ENCODE measurements at places on chromosomes 5 and 9.

DNA sequence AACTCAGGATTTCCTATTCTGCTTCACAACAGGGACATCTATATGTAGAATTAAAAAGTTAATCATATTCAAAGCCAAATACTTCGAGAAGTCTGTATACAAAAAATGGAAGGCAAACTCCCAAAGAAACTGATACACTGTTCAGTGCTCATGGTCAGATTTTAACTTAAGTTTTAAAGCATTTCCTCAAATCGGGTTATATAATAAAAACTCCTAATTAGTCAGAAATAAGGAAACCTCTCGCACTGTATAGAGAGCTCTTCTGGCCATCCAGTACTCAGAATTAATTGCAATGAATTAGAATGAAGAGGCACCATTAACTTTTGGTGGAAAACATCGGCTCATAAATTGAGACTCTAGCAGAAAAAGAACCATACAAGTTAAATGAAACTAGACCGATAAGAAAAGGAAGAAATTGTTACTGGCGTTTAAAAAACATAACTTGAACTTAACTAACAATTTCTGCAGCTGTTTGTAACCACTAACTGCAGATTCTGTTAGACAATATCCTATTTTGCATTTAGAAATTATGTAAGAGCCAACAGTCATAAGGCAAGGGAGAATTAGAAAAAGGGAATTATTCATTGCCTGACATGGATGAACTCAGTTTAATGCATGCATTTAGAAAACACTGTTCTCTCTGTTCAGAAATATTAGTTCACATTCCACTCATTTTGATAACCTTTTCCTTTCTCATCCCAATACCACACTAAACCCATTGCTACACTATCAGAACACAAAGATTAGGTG lies 96.6 kb downstream of the FNBP1 start:
- DNase-seq, result no peak

DNA sequence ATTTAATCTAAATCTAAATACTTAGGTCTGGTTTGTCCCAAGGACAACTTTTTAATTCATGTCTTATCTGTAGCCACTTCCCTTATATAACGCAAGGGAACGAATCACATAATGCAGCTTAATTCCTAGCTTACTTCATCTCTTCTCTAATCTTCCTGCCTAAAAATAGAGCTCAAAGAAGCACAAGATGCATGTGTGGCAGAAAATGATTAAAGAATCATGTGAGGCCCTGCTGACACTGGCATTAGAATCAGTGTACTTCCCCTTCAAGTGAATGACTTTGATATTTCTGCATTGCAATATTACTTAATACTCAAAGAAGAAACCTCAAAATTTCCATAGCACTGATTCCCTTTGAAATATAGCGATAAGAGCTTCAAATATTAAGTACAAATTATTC lies 317.9 kb upstream of the FTMT start:
- no peak for DNase-seq

DNA sequence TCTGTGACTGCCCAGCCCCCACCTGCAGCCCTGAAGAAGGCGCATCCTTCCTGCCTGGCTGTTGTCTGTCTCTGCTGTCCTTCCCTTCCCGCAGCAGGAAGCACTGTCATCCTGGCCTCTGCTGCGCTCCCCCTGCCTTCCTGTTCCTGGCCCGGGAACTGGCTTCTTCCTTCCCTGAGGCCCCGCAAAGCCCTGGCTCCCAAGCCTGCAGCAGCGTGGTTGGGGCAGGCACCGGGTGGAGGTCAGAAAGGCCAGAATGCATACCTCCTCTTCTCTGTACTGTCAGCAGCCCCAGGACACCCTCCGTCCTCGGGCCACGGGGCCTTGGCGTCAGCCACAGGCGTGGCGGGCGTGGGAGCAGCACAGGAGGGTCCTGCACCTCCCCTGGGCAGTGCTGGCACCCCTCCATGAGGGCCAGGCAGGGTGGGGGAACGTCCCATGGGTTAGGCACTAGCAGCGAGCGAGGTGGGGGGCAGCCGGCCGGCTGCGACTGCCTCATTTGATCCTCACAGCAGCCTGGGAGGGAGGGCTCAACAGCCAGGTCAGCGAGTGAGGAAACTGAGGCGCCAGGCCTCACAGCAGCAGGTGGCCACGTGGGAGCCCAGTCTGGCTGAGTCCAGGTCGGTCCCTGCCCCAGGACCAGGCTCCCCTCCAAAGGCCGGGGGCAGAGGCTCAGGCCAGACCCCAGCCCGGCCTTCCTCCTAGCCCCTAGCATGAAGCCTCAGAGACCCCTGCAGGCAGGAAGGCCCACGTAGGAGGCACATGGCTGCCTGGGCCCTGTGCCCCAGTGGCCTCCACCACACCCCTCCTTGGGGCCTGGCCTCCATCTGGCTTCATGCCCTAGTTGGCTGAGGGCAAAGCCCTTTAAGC lies 9.4 kb downstream of the FLT4 start:
- DNase-seq, result no peak

GRCh38 chr9:114991861-114992260 lies 61.5 kb upstream of the TNFSF8 start:
- no peak for DNase-seq

- DNase-seq, result no peak
Observed at GRCh38 chr9:21265421-21266189, 25.8 kb upstream of the IFNA14 start.

- DNase-seq, result no peak
Observed at GRCh38 chr5:1930501-1930879, 47.8 kb upstream of the IRX4 start.

GRCh38 chr5:149035372-149035790 lies 27.5 kb downstream of the SH3TC2 start:
- DNase-seq, result peak; percentile 39

- DNase-seq, result no peak
Observed at GRCh38 chr5:10733426-10733825, 27.6 kb downstream of the DAP start.

DNA sequence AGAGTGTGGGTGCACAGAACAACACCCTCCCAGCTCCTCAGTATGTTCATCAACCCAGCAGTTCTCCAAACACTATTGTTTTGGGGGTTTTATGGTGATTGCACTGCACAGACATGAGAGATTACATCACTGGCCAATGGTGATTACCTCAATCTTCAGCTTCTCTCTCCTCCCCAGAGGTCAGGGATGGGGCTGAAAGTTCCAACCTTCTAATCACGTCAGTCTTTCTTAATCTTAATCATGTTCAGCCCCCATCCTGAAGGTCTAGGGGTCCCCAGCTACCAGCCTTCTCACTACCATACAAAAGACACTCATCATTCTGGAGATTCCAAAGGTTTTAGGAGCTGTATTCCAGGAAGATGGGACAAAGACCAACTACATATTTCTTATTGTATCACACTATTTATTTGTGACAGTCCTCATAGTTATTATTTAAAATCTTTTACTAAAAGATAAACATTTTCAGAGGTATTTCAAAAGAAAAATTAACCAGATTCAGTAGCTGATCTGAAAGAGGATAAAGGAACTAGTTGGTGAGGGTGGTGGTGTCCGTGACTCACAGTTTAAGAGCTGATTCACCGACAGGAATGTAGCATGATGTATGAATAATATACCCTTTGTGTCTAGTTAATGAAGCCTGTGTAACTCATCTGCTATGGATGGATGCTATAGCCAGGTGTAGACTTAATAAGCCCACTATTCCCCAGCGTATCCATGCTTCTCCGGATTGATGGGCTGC lies 35.6 kb downstream of the RASEF start:
- no peak for DNase-seq

DNA sequence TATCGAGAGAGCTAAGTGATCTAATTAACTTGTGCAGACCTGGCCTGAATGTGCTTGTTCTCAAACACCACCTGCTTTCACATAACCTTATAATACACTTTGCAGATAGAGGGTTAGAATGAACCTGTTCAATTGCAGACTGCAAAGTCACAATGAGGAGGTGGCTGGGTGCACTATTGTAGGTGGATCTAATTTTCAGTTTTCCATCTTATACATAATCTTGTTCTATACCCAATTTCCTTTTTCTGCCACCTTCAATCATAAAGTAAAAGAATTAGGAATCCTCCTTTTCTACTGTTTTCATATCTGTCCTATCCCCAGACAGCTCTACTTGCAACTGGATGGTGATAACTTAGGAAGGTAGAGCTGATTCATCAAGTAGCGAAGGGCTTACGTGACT lies 68.8 kb upstream of the APC start:
- no peak for DNase-seq

- DNase-seq, result no peak
Observed at GRCh38 chr5:531101-531748, 7.0 kb upstream of the SLC9A3 start.

- DNase-seq, result no peak
Observed at GRCh38 chr9:119197893-119198607, 171.2 kb downstream of the BRINP1 start.

DNA sequence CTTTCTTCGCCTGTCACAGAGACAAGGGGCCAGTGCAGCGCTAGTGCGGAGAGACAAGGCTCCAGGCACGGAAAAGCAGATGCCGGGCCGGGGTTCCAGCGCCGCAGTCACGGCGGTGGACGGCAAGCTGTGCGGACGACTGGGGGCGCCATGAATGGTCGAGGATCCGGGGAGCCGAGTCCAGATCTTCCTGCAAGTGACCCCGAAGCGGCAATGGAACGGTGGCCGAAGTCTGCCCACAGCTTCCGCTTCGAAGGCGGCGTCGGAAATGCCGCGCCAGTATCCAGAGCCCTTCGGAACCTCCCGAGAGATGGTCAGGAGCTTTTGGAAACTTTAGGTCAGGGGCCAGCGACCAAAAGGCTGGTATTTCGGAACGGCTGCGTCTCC lies 601 bp upstream of the FAF2 start:
- peak; percentile 4 for DNase-seq

DNA sequence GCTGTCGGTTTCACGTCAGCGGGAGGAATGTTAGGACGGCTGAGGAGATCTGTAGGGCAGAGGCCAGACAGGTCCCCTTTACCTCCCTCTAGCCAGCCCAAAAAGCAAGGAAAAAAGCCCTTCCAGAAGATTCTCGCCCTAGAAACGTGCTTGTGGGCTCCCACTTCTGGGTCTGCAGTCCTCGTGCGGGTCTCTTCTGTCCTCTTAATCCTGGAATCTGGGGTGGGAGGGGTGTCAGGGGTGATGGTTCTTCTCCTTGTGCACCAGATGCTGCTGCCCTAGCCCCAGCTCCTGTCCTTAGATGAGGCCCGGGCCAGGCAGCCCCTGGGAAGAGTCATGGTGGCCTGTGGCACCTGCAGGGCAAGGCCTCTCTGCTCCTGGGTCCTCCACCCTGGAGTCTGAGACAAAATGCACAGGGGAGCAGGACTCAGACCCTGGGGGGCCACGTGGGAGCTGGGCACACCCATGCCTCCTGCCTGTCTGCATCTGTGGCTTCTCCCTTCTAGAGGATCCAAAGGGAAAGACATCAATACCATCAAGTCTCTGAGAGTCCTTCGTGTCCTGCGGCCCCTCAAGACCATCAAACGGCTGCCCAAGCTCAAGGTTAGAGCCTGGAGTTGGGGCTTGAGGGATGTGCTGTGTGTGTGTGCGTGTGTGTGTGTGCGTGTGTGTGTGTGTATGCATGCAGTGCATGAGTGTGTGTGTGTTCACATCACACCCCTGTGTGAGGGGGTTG lies 174.2 kb downstream of the CACNA1B start:
- no peak for DNase-seq

DNA sequence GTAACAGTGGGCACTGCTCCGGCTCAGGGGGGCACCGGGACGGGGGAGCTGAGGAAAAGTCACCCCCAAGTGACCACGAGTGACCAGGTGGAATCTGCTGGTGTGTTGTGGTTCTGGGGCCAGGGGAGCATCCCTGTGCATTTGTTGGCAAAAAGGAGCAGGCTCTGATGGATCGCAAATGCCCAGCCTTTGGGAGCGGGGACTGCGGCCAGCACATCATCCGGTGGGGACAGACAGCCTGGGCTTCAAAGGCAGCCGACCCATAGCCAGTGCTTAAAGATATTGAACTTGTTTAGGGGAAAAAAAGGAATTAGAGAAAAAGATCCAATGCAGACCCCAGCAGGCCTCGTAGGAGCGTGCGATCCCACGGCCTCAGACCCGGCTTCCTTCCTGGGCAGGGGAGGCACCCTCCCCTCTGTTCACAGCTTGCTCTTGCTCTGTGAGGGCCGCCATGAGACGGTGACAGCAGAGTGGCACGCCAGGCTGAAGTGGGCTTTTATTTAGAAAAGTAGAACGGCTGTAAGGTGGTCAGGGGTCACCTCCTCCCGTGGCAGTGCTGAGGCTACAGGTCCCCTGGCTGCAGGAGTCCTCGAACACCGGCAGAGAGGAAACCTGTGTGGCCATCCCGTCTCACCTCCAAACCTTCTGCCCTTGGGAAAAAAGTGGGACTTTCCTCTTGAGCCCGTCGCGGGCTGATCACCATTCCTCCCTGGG lies 41.2 kb downstream of the COL5A1 start:
- DNase-seq, result no peak

- DNase-seq, result no peak
Observed at GRCh38 chr5:159027504-159027903, 72.2 kb downstream of the EBF1 start.

DNA sequence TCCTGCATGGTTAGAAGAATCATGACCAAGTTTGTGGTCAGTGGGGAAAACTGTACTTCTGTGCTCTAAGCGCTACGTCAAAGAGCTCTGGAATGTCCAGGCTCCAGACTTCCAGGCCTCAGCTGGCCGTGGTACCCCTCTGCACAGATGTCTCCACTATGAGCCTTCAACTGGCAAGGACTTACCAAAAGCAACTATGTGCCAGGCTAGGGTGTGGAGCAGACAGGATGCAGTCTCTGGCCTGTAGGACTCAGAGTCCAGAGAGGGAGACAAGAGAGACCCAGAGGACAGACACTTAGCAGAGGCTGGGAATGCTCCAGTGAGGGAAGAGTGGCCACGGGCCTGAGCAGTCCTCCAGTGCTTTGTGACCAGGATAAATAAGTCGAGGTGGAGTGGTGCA lies 31.0 kb upstream of the TCF7 start:
- DNase-seq, result no peak

DNA sequence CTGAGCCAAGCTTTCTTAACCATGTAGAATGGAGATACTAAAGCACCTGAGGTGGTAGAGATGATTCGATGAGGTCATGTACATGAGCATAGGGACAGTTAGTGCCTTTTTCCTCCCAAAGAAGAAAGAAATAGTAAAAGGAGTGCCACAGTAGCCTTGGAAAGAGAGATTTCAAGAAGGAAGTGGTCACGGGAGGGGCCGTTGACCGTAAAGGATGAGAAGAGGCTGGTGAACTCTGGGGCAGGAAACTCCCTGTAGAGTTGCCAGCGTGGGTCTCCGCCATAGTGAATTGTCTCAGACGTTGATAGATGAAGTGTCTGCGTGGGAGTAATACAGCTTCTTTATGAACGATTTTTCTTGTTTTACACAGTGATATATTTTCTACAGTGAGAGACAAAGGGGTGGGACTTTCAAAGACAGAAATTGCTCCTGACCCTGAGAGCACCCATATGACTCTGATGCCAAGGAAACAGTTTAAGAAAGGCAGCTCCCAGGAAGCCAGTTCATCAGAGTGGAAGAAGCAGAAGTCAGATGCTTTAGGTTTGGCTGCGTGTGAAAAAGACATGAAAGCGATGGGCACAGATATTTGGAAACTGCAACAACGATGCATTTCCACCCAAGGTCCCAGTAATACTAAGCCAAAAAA lies 41.3 kb downstream of the UGCG start:
- DNase-seq, result peak; percentile 12

GRCh38 chr9:90898228-90898627 lies 96.6 kb downstream of the SYK start:
- DNase-seq, result no peak

- no peak for DNase-seq
Observed at GRCh38 chr9:72012646-72013045, 47.8 kb downstream of the C9orf57 start.

Measured in T follicular helper cell (primary cell).